ENCODE measurements at places on chromosomes 6 and 20. TPM values are rescaled to one million over a fixed set of nuclear protein-coding genes. Genes with fewer than 3 reads are reported as not detected.

Gene ENPP3
- total RNA-seq = 0.16 TPM

Gene EPB41L2
- total RNA-seq = 11.0 TPM

Gene EYA4
- not detected for total RNA-seq

Gene KCNK15
- not detected for total RNA-seq
